Upper lobe of left lung (tissue), 6 donors: ENCODE measurements at places on chromosomes 1 and 21. TPM values are rescaled to one million over a fixed set of nuclear protein-coding genes. Genes with fewer than 3 reads are reported as not detected.
A peak's percentile ranks its signal among the peaks of the same experiment; 100 is the strongest.

DNA sequence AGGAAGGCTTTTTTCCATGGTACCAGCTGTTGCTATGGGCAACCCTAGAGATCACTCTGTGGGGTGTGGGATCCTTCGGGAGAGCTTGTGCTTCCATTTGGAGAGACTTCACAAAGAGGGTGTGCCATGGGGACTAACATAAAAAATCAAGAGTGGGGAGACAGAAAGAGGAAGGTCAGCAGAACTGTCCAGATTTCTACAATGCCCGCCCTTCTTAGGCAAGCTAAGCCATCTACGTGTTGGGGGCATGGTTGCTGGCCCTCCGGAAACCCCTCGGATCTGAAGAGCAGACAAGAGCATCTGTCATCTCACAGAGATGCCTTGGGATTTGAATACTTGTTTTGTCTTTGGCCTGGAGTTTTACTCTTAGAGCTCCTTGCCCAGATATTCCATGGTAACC lies 83.9 kb upstream of the ZNF648 start:
- no peak overlapping the region for H3K4me3 ChIP-seq
- peaks cover 35% of the 10 kb centered on the region for H3K4me1 ChIP-seq
- no peaks in the 10 kb centered on the region for H3K27me3 ChIP-seq
- H3K27ac ChIP-seq, result peak overlapping the region; percentile 89
- no peaks in the 10 kb centered on the region for H3K36me3 ChIP-seq

- no peaks in the 10 kb centered on the region for H3K4me1 ChIP-seq
- DNase-seq, result no peak
- H3K36me3 ChIP-seq, result no peaks in the 10 kb centered on the region
- no peak overlapping the region for H3K4me3 ChIP-seq
- H3K27ac ChIP-seq, result no peak overlapping the region
- H3K27me3 ChIP-seq, result no peaks in the 10 kb centered on the region
These were observed 12.9 kb upstream of the NOS1AP start for GRCh38 chr1:162056579-162056978.

Gene SEC16B
- 1.3 TPM for total RNA-seq

DNA sequence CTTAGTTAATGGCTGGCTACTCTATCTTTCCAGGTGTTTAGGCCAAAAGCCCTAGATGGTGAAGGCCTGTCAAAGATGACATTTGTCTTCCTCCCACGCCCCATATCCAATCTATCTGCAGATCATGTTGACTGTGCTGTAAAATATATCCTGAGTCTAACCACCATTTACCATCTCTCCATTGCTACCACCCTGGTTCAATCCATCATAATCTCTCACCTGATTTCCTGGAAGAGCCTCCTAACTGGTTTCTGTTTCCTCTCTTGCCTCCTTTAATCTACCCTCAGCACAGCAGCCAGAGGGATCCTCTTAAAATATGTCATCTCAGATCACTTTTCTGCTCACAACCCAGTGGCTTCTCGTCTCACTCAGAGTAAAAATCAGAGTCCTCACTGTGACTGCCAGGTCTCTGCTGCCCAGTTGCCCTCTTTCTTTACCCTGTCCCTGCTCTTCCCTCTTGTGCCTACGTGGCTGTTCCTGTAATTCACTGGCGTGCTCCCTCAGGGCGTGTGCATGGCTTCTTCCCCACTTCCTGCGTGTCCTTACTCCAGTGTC lies 17.8 kb downstream of the TMEM50A start:
- H3K4me3 ChIP-seq, result no peak overlapping the region
- no peaks in the 10 kb centered on the region for H3K27me3 ChIP-seq
- no peak for DNase-seq
- H3K4me1 ChIP-seq, result no peaks in the 10 kb centered on the region

Gene FCGR3B
- 6.3 TPM for total RNA-seq

GRCh38 chr1:151005729-151006319 lies 878 bp downstream of the MINDY1 start:
- peak overlapping the region; percentile 93 for H3K27ac ChIP-seq
- peak overlapping the region; percentile 54 for H3K4me3 ChIP-seq
- peaks cover 79% of the 10 kb centered on the region for H3K4me1 ChIP-seq
- no peak for DNase-seq
- peaks cover 15% of the 10 kb centered on the region for H3K36me3 ChIP-seq

GRCh38 chr21:29074783-29075182 lies 1.3 kb upstream of the CCT8 start:
- H3K4me1 ChIP-seq, result peaks cover 22% of the 10 kb centered on the region
- H3K36me3 ChIP-seq, result no peaks in the 10 kb centered on the region
- no peaks in the 10 kb centered on the region for H3K27me3 ChIP-seq
- no peak overlapping the region for H3K27ac ChIP-seq

Gene PAPPA2
- total RNA-seq, result 0.10 TPM
